LNCaP clone FGC (cell line): ENCODE measurements at places on chromosomes 7 and 10.

- no peak for DNase-seq
Observed at GRCh38 chr10:80671847-80672246, 134.1 kb downstream of the SH2D4B start.

DNA sequence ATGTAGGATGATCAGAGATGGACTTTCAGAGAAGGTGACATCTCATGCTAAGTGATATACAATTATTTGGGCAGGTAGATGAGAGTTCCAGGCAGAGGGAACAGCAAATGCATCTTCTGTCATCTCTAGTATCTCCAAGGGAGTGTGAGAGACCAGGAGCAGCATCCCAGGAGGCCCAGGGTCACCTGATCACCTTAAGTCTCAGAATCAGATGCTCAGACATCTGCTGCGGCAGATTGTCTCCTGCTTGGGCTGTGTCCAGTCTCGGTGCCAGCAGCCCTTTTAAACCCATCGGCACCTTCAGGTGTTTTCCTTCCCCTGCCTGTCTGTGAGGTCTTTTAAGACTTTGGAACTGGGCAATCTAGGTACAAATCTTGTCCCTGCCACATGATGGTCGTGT, 690.6 kb downstream of the LRMDA start:
- DNase-seq: no peak

- DNase-seq: peak; percentile 45
Observed at GRCh38 chr7:155213955-155214740, 83.5 kb upstream of the INSIG1 start.

DNA sequence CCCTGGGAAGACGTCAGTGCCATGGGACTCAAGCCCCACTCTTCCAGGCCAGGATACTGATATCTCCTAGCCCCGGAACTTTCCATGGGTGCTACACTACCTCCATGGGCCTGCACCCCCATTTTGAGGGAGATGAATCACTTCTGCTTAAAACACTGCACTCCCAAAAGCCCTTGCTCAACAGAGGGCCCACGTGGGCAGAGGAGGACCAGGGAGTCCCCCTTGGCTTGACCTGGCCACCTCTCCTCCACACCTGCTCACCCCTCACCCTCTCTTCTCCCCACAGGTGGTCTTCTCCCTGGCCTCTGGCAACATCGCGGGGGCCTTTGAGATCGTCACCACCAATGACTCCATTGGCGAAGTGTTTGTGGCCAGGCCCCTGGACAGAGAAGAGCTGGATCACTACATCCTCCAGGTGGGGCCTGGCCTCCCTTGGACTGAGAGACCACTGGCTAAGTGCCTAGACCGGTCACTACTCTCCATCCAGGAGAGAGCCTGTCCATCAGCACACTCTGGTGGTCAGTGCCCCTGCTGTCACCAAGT, 19.9 kb upstream of the C10orf105 start:
- DNase-seq: no peak

DNA sequence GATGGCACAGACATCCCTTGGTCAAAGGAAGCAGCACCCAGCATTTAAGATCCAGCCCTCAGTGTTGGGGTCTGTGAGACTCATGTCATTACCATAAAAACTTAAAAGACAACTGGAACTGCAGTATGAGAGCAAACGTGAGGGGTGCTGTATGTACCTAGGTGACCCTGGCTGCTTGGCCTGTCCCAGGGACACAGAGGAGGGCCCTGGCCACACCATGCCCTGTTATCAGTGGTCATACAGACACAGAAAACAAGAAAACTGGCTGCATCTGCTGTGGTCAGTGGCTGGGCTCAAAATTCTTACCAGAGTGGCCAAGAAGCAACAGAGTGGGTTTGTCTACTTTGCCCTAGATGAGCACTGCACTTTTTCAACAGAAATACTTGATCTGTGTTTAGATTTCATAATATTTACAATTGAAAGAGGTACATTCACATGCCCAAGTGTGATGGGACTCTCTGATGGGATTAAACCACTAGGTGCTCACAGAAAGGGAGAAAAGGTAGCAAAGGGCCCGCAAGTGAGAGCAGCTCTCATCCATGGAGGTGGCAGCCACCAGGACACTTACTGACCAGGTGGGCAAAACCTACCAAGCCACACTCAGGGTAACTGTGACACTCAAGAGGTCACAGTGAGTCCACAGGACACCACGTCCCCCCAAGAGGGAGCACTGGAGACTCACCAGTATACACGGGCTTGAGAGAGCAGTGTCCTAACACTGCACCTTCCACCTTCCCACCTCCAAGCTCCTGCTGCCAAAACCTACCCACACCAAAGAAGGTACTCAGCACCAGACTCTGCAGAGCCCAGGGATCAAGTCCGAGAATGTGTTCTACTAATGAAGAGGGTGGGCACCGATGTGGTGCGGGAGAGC, 68.1 kb upstream of the CAMK2B start:
- no peak for DNase-seq

- DNase-seq: no peak
Observed at GRCh38 chr10:112650588-112651030, 203.6 kb downstream of the VTI1A start.

GRCh38 chr7:103577059-103577458, 131.1 kb upstream of the SLC26A5 start:
- DNase-seq: no peak

DNA sequence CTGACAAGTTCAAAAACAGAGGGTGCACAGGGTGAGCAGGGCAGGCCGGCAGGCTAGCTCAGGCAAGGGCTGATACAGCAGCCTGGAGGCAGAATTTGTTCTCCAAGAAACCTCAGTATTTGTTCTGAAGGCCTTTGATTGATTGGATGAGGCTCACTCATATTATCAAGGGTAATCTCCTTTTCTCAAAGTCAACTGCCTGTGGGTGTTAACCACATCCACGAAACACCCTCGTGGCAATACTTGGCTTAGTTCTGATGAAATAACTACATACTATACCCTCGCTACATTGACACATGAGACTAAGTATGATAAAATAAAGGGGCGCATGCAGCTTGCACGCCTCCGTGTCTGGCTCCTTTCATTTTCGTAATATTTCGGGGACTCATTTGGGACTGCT, 4.4 kb upstream of the PPP2R2D start:
- no peak for DNase-seq

DNA sequence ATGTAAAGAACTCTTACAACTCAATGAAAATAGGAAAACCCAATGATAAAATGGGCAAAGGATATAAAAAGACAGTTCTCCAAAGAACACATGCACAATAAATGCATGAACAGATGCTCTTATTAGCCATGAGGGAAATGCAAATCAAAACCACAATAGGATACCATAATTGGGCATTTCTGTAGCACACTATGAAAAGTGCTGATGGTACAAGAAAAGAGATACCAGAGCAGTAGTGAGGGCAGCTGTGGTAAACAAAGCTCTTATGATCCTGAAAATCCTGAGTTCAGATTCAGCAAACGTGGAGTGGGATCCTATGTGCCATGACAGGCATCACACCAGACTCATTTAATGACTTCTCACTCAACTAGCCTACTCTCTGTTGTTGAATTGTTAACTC, 96.7 kb upstream of the SLC25A13 start:
- DNase-seq: no peak

DNA sequence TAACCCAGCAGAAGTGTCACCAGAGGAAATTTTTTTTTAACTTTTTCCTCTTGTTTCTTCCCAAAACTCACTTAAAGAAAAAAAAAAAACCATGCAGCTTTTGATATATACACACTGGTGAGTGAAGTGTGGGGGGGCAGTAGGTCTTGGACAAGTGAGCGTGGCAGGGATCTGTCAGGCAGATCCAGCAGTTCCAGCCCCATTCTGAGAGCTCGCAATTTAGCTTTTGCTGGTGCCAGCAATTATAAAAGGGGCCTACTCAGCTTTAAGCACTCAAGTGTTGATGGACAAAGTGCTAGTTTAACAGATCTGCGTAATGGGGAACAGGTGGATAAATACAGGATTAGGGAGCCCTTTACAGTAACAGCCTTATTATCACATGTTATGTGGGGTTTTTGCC, 619.2 kb upstream of the GALNT17 start:
- no peak for DNase-seq

DNA sequence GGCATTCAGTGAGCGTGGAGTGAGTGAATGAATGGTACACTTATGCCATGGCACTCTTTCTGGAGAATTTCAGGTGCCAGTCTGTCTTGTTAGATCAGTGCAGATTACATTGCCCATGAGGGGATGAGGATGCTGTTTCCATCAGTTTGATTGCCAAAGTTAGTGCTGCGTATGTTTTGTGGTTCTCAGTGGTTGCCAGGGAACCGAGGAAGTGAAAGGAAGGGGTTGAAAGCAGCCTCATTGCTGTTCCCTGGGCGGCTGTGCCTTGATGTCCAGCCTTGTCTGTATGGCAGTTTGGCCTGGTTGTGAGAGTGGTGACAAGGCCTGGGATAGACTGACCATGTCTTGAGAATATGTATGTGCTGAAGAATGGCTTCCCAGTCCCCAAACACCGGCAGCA, 30.2 kb downstream of the WBP1L start:
- no peak for DNase-seq

- no peak for DNase-seq
Observed at GRCh38 chr10:123706236-123706635, 40.1 kb downstream of the GPR26 start.

DNA sequence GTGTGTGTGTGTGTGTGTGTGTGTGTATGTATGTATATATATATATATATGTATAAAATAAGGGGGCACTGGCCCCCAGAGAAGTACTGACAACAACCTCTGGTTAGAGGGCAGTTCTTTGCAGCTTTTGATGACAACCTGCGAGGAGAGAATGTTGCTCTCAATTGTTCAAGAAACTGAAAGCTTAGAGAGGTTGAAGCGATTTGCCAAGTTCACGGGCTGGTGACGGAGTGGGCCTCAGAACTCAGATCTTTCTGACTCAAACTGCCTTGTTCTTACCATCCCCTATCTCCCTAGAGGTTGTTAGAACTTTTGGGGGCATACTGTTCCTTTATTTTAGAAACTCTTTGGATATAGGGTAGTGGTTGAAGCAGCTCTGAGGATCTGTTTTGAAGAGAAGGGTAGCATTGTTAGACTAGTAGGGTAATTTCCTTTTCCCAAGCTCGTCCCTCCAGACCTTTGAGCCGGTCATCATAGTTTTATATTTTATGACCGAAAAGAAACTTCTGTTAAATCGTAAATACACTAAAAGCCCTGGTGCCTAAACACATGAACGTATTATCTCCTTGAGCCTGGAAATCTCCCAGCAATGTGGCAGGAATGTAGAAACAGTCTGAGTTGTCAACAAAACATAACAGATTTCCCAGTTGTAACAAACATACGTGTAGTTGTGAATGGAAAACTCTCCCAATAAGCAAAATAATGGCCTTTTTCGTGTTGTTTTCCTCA, 541.7 kb upstream of the GALNT17 start:
- DNase-seq: no peak

GRCh38 chr10:133461841-133462240, 8.1 kb downstream of the SCART1 start:
- DNase-seq: no peak

DNA sequence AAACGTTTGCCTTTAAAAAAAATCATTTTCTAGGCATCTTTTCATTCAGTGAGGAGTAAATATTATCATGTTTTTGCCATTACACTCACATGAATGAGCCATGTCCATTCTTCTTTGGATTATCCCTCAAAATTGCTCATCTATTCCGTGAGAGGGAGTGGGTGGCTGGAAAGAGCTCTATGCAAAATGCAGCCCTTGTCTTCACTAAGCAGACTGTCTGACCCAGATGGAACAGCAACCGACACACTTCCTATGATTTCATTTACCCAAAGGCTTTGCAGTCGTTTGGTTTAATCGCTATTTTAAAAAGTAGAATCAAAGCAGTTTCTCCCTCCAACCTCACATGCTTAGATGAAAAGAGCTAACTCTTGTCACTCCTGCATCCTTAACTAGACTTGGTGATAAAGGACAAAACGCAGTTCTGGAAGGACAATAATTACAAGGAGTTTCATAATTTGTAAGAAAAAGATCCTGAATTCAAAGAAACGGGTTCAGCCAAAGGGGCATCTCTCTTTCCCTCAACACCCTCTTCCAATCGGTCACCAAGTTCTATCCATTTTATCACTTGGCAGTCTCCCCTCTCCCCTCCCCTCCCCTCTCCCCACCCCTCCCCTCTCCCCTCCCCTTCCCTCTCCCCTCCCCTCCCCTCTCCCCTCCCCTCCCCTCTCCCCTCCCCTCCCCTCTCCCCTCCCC, 198.1 kb upstream of the STK17A start:
- no peak for DNase-seq

- DNase-seq: no peak
Observed at GRCh38 chr10:89214566-89215165, 7.5 kb upstream of the CH25H start.

DNA sequence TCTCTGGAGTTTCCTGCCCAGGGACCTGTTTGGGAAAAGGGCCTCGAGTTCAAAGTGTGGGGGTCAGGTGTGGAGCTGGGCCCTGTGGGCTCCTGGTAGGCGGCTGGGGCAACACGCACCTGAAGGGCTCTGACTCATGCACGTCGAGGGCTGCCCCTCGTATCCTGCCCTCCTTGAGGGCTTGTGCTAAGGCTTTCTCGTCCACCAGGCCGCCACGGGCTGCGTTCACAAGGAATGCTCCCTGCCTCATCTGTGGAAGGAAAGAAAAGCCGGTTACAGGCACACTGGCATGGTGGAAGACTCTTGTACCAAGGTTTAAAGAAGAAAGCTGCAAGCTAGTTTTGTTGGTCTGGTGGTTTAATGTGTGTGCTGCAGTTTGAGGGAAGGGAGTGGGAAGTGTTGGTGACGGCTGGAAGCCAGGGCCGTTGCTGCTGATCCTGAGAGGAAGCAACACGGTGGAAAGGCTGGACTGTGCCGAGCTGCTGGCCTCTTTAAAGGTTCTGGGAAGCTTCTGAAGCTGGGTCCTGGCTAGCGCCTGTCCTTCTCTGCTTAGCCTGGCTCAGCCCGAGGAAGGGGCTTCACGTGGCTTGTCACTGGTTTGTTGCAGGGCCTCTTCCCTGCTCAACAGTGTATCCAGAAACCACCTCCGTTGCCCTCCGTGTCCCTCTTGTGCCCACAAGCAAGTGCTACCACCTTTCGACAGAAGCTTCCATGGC, 52.0 kb downstream of the ZRANB1 start:
- no peak for DNase-seq

DNA sequence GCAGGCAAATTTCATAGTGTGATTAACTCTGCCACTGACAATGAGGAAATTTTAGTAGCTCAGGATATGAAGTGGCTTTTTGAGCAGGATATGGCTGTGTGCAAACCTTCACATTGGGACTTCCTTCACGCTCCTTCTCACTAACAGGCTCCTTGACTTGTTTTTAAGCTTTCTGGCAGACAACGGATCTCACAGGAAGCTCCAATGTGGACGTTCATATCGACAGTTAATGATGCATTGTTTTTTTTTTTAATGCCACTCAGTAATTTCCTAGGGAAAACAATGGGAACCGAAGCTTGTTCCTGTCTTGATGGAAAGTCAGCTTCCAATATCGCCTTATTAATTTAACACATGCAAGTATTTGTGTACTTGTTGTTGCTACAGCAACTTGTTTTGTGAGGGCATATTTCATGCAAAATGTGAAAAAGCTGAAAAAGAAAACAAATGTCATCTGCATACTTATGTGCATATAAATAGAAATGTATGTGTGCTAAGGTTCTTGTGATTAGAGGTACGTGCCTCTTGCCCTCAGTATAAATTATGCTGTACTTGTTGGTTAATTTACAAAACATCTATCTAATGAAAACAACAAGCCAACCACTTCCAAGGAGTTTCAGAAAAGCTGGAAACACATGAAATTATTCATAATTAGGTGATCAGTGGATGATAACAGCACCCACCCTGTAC, 84.7 kb downstream of the NRP1 start:
- no peak for DNase-seq
